Immature natural killer cell (primary cell): ENCODE measurements at places on chromosomes 5 and 9. TPM values are rescaled to one million over a fixed set of nuclear protein-coding genes. Genes with fewer than 3 reads are reported as not detected.

Gene UBE2QL1
- not detected for polyA plus RNA-seq

Gene ST6GALNAC4
- 8.7 TPM for polyA plus RNA-seq

Gene ALDOB
- polyA plus RNA-seq: not detected

Gene NUTM2G
- not detected for polyA plus RNA-seq

Gene DPP7
- 136 TPM for polyA plus RNA-seq

Gene PTGER4
- 43.5 TPM for polyA plus RNA-seq

Gene DPYSL3
- polyA plus RNA-seq: not detected

Gene RNF14
- 70.9 TPM for polyA plus RNA-seq

Gene LCN2
- polyA plus RNA-seq: not detected

Gene NME5
- not detected for polyA plus RNA-seq

Gene CFAP90
- not detected for polyA plus RNA-seq

Gene CA9
- not detected for polyA plus RNA-seq

Gene PGGT1B
- 18.0 TPM for polyA plus RNA-seq

Gene EFNA5
- polyA plus RNA-seq: 1.7 TPM

Gene LHX3
- polyA plus RNA-seq: not detected

Gene SUSD1
- 66.8 TPM for polyA plus RNA-seq

Gene CNTNAP3B
- polyA plus RNA-seq: not detected

Gene GLRA1
- polyA plus RNA-seq: not detected

Gene CARTPT
- not detected for polyA plus RNA-seq

Gene IL4
- polyA plus RNA-seq: not detected

Gene ZNG1F
- polyA plus RNA-seq: 0.86 TPM

Gene SDHA
- polyA plus RNA-seq: 224 TPM

Gene CEP78
- polyA plus RNA-seq: 57.3 TPM

Gene PCDHA8
- polyA plus RNA-seq: not detected

Gene DDX4
- not detected for polyA plus RNA-seq

Gene BTNL8
- not detected for polyA plus RNA-seq

Gene SLC25A48
- polyA plus RNA-seq: not detected

Gene SPINK6
- polyA plus RNA-seq: not detected

Gene TAF11L2
- not detected for polyA plus RNA-seq

Gene PCDHB6
- not detected for polyA plus RNA-seq

Gene TMOD1
- 3.7 TPM for polyA plus RNA-seq

Gene TRMO
- polyA plus RNA-seq: 11.4 TPM

Gene GRIA1
- not detected for polyA plus RNA-seq

Gene SREK1
- polyA plus RNA-seq: 15.3 TPM

Gene SLC1A1
- polyA plus RNA-seq: not detected

Gene OBP2B
- polyA plus RNA-seq: not detected

Gene MYOZ3
- polyA plus RNA-seq: not detected

Gene GM2A
- polyA plus RNA-seq: 8.7 TPM

Gene NLN
- polyA plus RNA-seq: 1.2 TPM

Gene SAXO1
- polyA plus RNA-seq: not detected

Gene GARIN3
- polyA plus RNA-seq: not detected

Gene RNF208
- not detected for polyA plus RNA-seq

Gene SNX2
- 37.7 TPM for polyA plus RNA-seq

Gene DNAJB5
- 1.0 TPM for polyA plus RNA-seq

Gene ARL14EPL
- polyA plus RNA-seq: not detected

Gene NR6A1
- not detected for polyA plus RNA-seq

Gene PURA
- 3.4 TPM for polyA plus RNA-seq

Gene PCDH1
- polyA plus RNA-seq: 21.8 TPM

Gene ADAMTS13
- polyA plus RNA-seq: 0.33 TPM
